Melanocyte of skin (primary cell): ENCODE measurements at places on chromosomes 6 and 20. TPM values are rescaled to one million over a fixed set of nuclear protein-coding genes. Genes with fewer than 3 reads are reported as not detected.

Gene ARG1
- total RNA-seq, result not detected in 2 replicates

Gene CD93
- under 0.01 TPM in 1 of 2 replicates, not detected in the other for total RNA-seq

Gene THBS2
- total RNA-seq, result 171 and 175 TPM in 2 replicates

Gene ZNF337
- 9.0 and 11.4 TPM in 2 replicates for total RNA-seq

Gene C4A
- 1.4 and 2.2 TPM in 2 replicates for total RNA-seq

Gene PEX7
- 6.3 and 9.7 TPM in 2 replicates for total RNA-seq

Gene EPHA7
- not detected in 2 replicates for total RNA-seq

Gene AHCY
- total RNA-seq, result 89.1 and 114 TPM in 2 replicates
